ENCODE measurements at places on chromosomes 4 and X.

DNA sequence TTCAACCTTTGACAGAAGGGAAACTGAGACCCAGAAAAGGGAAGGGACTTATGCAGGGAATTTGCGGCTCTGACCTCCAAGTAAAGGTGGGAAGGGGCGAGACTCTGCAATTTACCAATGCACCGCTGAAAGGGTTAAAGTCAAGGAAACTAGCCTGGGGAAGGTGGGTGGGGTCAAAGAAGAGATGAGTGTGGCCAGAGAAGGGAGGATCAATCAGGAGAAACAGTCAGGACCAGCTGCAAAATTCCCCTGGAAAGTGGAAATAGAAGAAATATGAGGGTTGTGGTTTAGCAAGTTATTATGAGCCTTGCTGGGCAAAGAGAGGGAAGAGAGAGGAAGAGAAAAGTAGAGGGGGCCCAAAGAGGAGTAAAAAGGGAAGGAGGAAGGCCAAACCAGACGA is 30.5 kb downstream of the STARD8 start:
- DNase-seq, result no peak

DNA sequence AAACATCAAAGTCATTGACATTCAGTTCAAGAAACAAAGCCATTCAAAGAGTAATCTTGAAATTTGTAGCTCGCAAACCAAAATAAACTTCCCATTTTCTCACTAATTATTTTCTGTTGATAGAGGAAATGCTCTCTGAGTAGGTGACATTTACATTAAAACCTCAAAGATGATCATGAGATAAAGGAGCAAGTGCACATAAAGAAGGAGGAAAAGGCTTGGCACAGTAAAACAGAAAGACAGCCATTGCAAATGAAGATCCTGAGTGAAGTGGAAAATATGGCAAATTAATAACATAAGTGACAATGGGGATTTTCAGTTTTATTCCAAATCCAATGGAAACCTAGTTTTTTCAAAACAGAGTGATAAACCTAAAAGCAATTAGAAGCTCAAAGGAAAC is 2320.8 kb downstream of the ARAP2 start:
- DNase-seq, result no peak

- no peak for DNase-seq
Measured at GRCh38 chrX:145825896-145826295, 8.3 kb downstream of the SLITRK2 start.

- no peak for DNase-seq
Measured at GRCh38 chr4:135277068-135277979, 1075.7 kb upstream of the PABPC4L start.

- no peak for DNase-seq
Measured at GRCh38 chr4:111707491-111707890, 437.8 kb upstream of the FAM241A start.

- no peak for DNase-seq
Measured at GRCh38 chr4:15805583-15806517, 27.7 kb downstream of the CD38 start.

DNA sequence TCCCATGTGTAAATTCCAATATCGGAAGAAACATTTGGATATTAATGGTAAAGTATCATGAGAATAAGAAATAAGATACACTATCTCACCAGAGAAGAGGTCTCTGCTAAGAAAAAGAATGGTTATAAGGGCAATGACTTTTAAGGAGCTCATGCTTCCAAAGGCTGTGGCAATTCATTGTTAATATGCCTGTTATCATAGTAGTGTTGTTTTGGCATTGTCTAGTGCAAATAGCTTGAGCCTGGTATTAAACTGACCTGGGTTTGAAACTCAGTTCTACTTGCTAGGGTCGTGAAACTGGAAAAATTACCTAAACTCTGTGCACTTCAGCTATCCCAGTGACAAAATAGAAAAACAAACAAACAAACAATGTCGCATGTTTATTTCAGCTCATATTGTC is 8.8 kb downstream of the HPGDS start:
- no peak for DNase-seq

DNA sequence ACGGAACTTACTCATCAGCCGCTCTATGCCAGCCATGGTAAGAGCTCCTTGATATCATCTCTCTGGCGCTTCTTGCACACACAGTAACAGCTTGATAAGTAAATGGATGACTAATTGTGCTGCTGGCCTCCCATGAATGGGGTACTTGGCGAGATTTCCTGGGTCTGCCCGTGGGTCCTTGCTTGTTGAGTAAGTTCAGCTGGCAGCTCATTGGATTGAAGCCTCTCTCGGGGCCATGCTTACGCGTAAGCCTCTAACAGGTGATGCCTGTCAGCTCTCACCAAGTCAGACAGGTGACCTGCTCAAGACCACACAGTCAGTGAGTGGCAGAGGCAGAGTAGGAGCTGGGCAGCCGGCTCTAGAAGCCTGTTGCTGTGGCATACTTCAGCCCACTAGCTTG is 7.7 kb downstream of the NSG1 start:
- no peak for DNase-seq

GRCh38 chrX:17160975-17161374 is 214.0 kb upstream of the NHS start:
- DNase-seq, result no peak

DNA sequence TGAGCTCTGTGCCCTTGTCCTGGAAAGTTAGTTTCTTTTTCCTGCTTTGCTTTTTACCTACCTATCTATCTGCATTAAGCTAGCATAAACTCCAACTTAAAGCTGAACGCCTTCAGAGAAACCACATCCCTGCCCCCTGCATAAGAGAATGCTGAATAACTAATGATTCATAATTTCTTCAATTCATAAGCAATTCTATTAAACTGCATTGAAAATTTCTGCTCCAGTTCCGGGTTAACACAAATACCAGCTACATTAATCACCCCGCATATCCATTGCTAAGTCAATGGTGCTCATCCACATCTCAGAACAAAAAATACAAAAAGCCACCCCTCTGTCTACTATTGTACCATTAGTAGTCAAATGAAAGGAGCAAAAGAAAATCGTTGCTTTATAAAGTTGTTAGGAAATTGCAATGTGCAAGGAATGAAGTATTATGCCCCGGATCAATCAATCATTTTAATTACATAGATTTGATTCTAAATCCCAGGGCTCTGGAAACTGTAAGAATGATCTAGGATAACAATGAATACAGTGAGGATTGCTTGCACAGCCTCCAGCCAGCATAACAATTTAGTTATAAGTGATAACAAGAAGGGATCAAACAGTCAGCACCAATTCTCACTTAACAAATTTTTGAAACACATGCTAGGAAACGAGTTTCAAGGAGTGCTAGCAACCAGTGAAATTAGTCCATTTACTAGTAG is 106.8 kb downstream of the ELOVL6 start:
- DNase-seq, result no peak

DNA sequence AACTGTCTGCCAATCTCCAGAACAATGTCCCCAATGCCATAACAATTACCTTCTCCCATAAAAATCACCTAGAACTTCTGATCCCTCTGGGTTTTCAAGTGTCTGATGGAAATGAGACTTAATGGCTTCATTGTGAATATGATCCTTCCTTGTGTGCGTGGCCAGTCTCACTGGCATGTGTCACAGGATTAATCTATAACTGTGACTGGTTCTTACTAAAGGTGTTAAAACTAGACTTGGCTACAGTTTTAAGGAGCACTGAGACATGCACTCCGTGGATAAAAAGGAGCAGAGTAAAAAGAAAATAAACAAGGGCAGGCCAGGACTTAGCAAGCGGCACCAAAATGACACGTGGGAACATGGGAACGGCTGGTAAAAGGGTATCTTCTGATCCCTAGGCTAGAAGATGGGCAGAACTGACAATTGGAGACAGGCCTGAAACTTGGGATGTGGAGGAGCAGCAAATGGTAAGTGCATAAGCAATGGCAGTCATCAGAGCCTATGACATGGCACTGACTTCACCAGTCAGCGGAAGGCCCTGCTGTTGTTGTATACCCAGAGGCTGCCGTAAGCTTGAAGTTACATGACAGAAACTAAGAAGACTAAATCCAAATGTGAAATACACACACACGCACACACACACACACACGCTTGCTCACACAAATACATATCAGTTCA is 256.6 kb upstream of the NOCT start:
- DNase-seq, result no peak

GRCh38 chr4:184503869-184504300 is 29.5 kb upstream of the IRF2 start:
- DNase-seq, result no peak

DNA sequence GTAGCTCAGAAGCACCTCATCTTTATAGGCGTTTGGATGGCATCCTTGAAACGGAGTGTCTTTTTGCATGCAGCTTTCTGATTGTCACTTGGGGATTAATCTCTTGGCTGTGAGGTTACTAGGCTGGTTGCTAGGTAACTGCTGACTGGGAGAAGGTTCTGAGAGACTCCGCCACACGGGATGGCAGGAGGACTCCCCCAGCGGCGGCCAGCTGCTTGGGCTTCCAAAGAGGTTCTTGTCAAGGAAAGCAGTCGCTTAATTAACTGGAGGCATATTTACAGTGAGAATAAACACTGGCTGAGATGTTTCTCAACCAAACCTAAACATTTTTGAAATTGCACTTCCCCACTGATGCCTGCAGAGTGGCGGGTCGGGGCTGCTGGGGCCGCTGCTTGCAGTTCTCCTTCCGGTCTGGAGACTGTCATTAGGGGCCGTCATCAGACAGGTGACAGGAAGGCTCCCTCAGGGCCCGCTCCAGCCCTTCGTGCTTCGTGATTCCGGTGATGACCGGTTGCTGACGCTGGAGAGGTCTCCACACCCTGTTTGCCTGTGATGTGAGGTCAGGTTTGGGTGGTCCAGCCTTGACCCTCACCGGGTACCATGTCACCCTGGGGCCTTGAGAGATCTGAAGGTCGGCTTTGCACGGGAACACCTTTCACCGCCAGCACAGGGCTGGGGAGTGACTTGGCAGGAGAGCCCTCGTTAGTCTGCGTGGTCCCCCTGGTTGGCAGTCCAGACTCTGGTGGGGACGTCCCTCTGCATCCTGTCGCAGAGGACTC is 9.1 kb downstream of the NSG1 start:
- DNase-seq, result no peak

DNA sequence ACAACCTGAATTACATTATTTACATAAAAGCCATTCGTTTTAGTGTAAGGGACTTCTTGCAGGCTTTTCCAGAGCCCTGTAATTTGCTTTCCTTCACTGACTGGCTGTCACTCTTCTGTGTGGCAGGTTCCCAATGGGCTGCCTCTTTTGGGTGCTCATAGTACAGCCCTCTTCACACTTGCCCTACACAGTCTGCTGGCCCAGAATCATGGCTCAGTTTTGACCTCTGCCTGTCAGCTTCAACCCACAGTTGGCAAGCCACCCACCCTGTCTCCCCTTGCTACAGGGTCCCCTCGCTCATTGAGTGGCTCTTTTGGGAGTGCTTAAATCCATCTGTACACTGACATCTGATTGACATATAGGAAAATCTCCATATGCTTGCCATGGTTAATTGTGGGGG is 97.9 kb downstream of the GBA3 start:
- DNase-seq, result no peak

GRCh38 chr4:93199492-93199891 is 629.1 kb upstream of the ATOH1 start:
- no peak for DNase-seq

DNA sequence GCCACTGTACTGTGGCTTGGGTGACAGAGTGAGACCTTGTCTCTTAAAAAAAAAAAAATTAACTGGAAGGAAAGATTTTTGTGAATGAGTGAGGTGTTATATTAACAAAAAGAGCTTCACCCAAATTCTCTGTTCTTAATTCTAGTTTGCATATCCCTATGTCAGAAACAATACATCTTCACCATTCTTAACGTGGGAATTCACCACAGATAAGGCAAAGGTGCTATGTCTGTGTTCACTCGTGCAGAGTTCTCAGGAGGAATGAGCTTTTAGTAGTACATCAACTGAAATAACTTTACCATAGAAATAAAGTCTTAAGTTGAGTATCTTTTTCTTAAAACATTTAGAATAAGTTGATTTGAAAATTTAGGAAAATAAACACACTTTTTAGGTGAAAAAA is 135.1 kb downstream of the RAPGEF2 start:
- DNase-seq, result no peak

GRCh38 chr4:40196272-40196671 is 559 bp upstream of the RHOH start:
- no peak for DNase-seq

DNA sequence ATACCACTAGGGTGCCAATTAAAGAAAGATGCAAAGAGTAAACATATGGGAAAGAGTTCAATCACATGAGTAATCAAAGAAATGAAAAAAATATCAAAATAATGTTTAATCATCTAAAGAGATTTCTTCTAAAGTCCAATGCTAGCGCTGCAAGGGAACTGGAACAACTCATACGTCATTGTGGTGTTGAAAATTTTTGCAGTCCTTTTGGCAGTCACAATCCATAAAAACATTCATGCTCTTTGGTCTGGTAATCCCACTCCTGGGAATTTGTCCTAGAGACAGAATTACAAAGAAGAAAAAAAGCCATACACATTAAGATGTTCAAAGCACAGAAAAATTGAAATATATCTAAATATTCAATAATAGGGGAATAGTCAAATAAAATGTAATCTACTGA is 4.6 kb downstream of the P2RY4 start:
- no peak for DNase-seq

GRCh38 chr4:30380404-30380998 is 339.7 kb upstream of the PCDH7 start:
- no peak for DNase-seq

DNA sequence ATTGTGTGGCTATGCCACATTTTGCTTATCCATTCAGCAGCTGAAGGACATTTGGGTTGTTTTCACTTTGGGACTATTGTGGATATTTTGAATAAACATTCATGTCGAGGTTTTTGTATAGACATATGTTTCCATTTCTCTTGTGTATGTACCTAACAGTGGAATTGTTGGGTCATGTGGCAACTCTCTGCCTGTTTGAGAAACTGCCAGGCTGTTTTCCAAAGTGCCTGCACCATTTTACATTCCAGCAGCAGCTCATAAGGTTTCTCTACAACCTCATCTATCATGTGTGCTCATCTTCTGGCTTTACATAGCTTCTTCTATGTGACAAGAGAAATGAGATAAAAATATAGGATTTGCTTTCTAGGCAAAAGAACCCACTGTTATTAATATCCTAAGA is 29.5 kb upstream of the TSPAN5 start:
- DNase-seq, result no peak

GRCh38 chrX:118965395-118965794 is 9.0 kb upstream of the LONRF3 start:
- DNase-seq, result no peak

GRCh38 chr4:95956094-95956493 is 116.2 kb downstream of the PDHA2 start:
- no peak for DNase-seq

GRCh38 chr4:71807469-71807868 is 23.6 kb upstream of the GC start:
- DNase-seq, result no peak

DNA sequence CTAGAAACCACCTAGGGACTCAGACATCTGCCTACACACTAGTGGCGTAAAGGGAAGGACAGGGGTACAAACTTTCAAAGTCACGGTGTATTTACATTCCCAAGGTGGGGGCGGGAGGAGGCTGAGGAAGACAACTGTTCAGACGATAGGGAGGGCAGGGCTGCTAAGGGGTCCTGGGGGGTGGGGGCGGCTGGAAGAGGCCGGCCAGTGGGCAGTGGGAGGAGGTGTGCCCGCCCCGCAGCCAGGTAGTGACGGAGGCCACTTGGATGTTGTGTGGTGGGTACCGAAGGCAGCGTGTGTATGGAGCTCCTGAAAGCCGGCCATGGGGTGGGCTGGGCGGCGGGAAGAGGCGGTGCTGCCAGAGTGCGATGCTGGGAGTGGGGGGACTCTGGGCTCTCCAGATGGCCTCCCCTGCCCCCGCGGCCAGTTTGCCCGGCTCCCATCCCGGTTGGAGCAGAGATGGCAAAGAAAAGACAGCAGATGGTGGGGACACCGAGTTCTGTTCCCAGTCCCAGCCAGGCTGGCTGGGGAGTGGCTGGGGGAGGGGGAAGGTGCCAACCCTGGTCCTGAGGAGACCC is 24.2 kb downstream of the L1CAM start:
- no peak for DNase-seq

- DNase-seq, result no peak
Measured at GRCh38 chrX:137366018-137366633, 199.8 kb upstream of the ZIC3 start.

All from stimulated activated CD8-positive, alpha-beta memory T cell treated with anti-CD3 and anti-CD28 coated beads, Interleukin-2, amount 100 ng/mL, for 1 hour (primary cell).